ENCODE measurements at places on chromosomes 2 and 18. TPM values are rescaled to one million over a fixed set of nuclear protein-coding genes. Genes with fewer than 3 reads are reported as not detected.

The IL18R1 gene
- total RNA-seq = 10.4 TPM

The ACKR3 gene
- total RNA-seq = 7.4 TPM

The CXCR1 gene
- not detected for total RNA-seq

The CFAP65 gene
- total RNA-seq = not detected

- no peak for DNase-seq
These were observed 69.8 kb downstream of the BABAM2 start for GRCh38 chr2:27960237-27960912.

- no peak for DNase-seq
These were observed 69.3 kb downstream of the PSMG2 start for GRCh38 chr18:12772111-12772510.

DNA sequence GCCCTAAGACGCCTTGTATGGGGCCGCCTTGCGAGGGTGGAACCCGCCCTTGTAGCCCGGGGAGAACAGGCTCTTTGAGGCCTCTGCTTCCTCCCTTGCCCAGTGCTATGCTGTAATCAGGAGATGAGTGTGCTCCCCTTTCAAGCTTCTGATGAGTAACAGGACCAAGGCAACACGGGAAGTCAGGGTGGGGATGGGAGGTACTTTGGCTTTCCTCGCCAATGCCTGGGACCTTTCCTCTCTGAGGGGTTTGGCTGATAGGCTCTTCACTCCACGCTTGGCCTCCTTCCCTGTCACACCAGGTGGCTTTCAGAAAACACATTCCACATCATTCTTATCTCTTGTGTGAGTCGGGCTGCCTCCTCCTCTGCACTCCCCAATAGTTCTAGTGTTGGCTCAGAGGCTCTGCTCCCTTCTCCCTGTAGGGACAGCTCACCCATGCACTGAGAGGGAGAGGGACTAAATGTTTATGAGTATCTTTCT lies 223.7 kb upstream of the TRIB2 start:
- DNase-seq = no peak

DNA sequence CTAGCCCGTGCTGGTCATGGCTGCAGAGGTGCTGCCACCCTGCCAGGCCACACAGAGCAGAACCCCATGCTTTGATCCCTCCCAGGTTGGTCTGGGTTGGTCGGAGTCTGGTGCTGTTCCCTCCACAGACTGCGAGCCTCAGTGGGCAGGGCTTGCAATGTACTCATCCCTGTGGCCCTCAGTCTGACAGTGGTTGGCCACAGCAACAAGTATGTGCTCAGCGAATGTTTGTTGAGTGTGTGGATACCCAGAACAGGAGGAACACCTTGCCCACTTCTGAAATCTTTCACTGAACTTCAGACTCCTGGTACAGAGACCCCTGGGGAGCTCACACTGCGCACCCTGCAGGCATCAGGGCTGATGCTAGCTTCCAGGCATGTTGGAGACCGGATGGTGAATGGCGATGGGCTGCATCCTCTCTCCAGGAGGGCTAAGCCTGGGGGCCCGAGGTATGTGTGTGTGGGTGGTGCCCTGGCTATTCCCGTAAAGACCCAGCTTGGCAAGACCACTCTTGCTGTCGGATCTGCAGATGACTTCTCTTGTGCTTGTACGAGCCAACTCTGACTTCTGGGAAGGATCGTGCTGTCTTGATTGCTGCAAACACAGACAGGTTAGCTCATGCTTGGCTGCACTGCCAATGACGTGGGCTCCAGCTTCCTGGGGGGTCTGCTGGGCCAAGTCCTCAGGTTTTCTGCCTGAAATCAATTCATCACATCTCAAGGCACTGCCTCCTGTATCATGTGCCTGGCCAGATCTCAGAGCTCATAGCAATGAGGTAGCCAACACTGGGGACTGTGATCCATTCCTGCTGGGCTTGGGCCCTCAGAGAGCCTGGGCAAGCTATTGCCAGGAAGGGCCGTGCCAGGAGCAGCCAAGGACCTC lies 43.7 kb downstream of the RHOB start:
- DNase-seq = no peak

DNA sequence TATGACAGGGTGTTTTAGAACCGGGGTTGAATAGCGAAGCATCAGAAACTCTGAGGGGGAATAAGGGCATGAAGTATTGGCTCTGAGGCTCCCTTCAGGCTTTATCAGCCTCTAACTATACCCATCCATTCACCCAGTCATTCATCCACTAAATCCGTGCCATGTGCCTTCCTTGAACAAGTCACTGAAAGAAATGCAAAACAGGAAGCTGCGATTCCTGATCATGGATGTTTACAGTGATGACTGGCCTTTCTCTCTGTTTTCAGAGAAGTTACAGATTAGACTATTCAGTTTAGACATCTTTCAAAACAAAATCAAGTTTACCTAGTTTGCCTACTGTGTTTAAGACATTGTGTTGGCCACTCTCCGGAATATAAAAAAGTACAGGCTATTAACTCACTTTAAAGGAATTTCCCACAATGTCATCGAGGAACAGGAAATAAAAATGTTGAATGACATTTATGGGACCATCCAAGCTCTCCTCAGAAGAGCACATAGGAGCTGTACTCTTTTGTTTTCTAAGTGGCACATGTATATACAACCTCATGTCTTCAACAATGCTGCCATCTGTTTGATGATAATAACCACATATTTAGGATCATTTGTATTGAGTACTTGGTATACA lies 43.8 kb upstream of the SLC14A1 start:
- no peak for DNase-seq

- no peak for DNase-seq
These were observed 8.9 kb downstream of the RNF149 start for GRCh38 chr2:101299604-101300003.

DNA sequence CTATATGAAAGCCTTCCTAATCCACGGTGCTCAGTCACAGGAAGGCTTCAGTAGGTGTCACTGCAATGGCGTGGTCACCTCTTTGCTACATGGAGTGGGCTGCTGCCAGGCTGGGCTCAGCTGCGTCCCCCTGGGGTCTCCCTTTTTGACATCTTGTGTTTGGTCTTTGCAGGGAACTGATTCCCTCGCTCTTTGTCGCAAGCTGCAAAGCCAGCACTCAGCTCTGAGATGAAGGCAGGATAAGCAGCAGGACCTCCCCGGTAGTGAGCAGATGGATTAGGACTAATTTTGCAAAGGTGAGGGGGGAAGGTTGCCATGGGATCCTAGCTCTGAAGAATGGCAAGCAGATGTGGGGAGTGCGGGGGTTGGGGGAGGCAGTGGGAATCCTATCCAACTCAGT lies 173.9 kb upstream of the ARL4C start:
- no peak for DNase-seq

- DNase-seq = no peak
These were observed 57.7 kb upstream of the SEMA4C start for GRCh38 chr2:96927405-96928171.

GRCh38 chr2:162333968-162334367 lies 10.0 kb upstream of the GCA start:
- no peak for DNase-seq

DNA sequence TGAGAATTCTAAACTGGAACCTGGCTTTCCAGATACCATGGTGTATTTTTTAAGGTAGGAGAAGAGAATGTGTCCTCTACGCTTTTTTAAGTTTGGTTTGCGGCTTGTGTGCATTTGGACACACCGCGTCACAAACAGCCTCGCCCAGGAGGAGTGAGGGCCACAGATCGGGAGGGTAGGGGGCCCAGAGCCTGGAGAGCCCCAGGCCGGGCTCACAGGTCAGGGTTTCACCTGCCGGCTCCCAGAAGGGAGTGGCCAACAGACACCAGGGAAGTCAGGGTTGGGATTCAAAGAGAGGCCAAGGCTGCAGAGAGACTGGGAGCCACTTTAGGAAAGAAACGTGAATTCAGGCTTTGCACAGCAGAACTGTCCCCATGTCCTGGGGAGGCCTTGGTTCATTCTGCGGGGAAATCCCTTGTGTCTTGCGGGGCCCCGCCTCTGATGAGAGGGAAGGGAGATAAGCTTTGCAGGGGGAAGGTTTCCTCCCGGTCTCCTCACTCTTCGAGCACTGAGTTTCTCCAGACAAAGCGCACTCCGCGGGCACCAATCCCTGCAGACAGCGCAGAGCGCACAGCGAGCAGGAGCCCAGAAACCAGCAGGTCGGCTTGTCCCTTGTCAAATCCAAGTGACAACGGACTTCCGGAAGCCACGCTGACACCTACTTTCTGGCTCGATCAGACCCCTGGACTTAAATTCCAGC lies 2.0 kb upstream of the TUBB6 start:
- DNase-seq = no peak

DNA sequence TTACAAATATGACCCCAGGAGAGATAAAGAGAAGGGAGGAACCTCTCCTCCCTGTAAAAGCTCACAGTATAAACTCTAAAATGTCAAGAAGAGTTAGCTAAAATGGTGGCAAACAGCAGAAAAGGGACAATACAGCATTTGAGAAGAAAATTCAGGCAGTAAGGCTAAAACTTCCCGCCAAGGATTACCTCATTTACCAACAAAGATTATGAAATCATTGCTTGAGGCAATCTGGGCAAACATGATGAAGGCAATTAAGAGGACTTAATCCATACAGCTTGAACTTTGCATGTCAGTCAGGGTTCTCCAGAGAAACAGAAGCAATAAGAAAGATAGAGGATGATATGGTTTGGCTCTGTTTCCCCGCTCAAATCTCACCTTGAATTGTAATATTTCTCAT lies 81.4 kb downstream of the CMPK2 start:
- no peak for DNase-seq

GRCh38 chr2:227876300-227876801 lies 4.9 kb downstream of the DAW1 start:
- DNase-seq = no peak

DNA sequence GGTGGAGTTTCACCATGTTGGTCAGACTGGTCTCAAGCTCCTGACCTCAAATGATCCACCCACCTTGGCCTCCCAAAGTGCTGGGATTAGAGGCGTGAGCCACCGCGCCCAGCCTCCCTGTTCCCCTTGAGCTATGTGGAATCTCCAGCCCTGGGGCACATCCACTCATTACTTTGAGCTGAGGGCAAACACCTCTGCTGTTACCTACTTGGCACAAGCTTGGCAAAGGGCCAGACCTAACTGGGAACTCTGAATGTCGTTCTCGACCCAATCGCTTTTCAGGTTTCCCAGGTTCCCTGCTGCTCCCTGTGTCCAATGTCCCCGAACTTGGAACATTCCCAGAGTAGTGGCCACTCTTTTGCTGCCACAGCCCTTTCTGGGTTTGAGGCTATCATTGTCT lies 40.6 kb downstream of the CHST10 start:
- DNase-seq = no peak

Data from GM12878 (cell line).